ENCODE measurements at places on chromosomes 12 and 14.

DNA sequence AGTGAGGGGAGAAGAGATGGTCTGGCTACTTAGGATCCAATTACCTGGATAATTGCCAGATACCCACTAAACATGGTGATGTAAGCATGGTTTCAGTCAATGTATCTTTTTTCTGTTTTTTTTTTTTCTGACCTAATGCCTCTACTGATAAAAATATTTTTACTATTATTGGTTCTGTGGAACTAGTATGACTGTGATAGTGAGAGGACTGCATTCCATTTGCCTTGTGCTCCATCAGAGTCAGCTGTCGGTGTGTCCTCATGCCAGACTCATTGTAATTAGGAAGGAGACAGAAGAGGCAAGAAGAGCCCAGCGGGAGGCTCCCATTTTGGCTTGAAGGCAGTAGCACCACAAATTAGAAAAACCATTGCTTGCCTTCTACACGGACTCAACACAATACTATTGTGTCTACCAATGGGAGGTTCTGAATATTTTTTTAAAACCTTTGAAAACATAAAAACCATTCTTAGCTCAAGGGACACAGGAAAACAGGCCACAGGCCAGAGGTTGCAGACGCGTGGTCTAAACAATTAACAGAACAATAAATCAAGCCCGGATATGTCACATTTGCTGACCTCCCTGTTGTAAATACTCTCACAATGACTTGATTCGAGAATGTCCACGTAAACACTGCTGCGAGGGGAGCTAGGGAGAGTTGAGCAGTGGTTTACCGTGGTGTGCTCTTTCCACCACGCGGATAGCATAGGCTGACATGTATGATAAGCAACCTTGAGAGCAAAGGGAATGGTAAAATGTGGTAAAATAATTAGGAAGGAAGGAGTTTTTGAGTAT, 13.5 kb upstream of the DCP1B start:
- DNase-seq, result no peak

DNA sequence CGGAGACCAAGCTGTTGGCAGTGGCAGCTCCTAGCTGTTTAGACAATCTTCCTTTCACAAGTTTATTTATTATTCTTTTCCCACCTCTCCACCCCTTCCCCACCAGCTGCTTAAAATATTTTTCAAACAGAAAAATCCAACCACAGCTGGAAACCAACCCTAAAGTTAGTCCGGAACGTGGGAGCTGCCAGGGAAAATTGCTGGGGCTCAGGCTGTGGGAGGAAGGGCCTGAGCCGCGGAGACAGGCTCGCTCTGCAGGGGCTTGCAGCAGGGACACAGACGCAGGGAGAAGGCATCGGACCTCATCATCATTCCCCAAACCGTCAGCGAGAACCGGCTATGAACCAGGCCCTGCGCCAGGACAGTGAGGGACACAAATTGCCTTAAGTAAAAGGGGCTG, 16.1 kb upstream of the TMEM106C start:
- peak; percentile 16 for DNase-seq

DNA sequence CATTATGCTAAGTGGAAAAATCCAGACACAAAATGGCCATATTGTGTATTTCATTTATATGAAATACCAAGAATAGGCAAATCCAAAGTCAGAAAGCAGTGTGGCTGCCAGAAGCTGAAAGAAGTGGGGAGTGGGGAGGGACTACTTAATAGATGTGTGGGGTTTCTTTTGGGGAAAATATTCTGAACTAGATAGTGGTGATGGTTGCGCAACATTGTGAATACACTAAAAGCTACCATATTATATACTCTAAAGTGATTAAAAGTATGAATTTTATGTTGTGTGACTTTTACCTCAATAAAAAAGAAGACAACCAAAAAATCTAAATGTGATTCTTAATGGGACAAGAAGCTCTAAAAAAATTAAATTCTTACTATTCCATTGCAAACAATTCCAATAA, 272.6 kb downstream of the DAD1 start:
- DNase-seq, result no peak

DNA sequence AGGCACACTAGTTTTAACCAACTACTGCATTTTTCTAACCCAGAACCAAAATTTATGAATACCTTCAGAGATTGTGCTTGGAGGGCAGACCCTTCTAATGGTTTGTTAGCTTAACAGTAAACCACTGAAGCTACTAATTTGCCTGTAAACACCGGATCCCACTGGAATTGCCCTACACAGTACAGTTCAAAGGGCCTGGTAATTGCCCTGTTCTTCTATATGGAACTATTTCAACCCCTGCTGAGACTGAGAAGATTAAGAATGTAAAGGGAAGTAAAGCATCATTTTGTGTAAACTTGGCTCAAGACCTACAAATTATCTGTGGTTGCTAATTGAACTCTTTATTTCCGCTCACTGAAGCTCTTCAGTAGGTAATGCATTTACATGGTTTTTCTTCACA, 468.1 kb downstream of the NPAS3 start:
- DNase-seq, result no peak

- no peak for DNase-seq
Measured at GRCh38 chr12:110756611-110757010, 13.9 kb upstream of the PPP1CC start.

DNA sequence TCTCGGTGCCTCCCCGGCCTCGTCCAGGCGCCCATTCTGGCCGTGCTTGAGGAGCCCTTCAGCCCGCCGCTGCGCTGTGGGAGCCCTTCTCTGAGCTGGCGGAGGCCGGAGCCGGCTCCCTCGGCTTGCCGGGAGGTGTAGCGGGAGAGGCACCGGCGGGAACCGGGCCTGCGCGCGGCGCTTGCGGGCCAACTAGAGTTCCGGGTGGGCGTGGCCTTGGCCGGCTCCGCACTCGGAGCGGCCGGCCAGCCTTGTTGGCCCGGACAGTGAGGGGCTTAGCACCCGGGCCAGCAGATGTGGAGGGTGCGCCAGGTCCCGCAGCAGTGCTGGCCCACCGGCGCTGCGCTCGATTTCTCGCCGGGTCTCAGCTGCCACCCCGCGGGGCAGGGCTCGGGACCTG, 168.7 kb upstream of the RPL10L start:
- DNase-seq, result no peak

DNA sequence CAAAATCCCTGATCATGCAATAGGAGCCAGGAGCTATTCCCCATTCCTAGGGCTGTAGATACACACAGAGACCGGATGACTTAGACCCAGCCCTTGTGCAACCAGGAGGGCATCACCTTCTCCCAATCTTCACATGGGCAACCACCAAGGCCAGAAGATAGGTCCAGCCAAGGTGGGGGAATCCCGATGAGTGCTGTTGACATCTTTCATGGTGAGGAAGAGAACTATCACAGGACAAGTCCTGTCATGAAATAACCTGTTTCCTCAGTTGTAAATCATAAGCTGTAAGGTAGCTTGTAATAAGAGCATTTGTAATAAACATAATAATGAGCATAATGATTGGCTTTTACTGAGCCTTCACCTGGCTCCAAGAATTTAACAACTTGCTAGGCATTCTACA, 89.5 kb downstream of the GCH1 start:
- no peak for DNase-seq

GRCh38 chr12:38392554-38393144, 76.1 kb downstream of the ALG10B start:
- peak; percentile 14 for DNase-seq

DNA sequence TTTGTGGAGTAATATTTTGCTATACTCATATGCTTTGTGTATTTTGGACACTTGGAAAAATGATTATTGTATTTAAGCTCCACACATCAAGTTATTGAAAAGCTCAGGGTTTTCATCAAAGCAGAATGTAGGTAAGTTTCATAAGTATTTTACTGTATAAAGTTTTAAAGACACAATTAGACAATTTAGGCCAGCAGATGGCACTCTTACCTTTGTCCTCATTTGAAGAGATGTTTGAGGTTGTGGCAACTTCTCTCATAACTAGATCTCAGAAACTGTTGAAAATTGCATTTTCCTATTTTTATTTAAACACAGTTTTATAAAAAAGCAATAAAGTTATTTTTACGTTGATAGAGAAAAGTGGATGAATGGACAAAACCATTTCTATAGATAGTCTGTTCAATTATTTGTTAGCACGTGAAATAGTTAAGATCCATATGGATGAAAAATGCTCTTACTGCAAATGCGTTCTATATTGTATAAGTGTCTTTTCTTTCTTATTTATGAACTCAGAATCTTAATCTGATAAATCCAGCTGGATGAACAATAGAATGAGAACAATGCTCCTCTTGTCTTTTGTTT, 300.0 kb downstream of the AEBP2 start:
- peak; percentile 90 for DNase-seq

GRCh38 chr12:9868311-9868801, 798 bp downstream of the CLEC2B start:
- no peak for DNase-seq

- no peak for DNase-seq
Measured at GRCh38 chr14:76902591-76902990, 76.4 kb downstream of the LRRC74A start.

DNA sequence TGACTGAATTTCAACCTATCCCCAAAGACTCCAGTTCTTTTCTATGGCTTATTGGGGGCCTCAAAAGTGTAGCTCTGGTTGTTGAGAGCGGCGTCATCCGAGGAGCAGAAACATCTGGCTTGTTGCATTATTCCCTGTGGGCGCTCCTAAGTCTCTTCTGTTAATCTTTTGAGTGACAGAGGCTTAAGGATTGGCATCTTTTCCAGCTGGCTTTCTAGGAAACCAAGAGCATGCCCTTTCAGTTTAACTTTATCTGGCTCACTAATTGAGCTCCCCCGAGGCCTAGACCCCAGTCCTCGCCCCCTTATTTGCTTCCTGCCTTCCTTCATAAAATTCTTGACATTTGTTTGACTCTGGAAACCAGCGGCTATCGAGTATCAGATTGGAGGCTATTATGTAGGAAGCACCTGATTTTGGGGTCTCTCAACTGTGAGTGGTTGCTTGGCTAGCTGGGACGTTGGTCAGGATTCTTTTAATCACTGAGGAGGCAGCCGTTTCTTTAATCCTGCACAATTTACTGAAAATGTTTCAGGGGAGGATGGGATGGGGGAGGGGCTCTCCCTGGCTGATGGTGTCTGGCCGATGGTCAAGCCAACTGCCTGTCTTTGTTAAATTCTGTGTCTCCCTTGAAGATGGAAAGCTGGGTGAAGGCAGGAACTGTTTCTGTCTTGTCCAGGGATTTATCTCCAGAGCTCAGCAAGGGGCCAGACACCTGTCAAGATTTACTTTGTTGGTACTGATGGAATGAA, 3.1 kb downstream of the SMOC1 start:
- no peak for DNase-seq

DNA sequence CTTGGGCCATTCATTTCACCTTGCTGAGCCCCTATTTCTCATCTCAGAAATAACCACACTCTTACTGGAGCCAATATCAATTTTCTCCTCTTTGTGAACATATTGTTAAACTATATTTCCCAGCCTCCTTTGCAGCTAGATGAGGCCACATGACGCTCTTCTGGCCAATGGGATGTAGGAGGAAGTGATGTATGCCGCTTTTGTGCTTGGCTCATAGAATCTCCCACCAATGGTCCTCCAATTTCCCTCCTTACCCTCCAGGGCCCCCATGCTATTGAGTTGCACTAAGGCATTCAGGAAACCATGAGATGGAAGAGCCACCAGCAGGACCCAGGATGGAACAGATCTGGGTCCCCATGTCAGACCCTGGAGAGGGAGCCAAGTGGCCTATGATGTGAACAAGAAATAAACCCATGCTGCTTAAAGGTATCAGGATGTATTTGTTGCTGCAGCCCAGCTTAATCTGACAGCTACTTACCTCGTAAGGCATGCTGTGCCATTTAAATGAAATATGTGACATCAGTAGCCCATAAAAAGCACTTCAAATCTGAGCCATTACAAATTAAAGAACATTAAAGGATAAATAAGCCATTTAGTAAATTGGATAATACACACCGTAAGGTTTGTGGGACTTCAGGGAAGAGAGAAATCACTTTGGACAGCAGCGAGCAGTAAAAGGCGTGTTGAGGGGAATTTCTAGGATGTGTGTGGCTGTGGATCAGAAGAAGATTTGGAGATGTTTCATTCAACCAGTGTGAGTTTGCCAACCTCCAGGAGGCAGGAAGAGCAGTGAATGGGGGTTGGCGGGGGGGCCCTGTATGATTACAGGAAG, 24.4 kb upstream of the BDKRB2 start:
- no peak for DNase-seq

- DNase-seq, result no peak
Measured at GRCh38 chr12:18217966-18218365, 43.4 kb upstream of the PIK3C2G start.

DNA sequence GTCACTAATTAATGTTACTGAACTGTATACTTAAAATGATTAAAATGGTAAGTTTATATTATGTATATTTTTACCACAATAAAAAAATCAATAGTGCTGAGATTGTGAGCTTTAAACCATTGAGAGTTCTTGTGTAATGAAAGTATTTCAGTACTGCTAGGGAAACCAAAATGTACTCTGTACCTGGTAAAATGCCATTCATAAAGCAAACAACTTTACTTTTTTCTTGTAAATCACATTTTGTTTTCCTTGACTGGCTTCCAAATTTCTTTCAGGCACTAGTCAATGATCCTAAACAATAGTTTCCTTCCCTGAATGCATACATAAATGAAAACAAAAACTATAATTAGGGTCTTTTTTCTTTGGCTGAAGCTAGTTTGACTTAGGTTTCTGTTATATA, 29.4 kb upstream of the SNRPF start:
- DNase-seq, result no peak

GRCh38 chr12:104354868-104355570, 51.5 kb downstream of the EID3 start:
- no peak for DNase-seq

GRCh38 chr14:58796242-58797009, 158.7 kb downstream of the DACT1 start:
- no peak for DNase-seq

GRCh38 chr14:104352493-104353220, 214.3 kb downstream of the KIF26A start:
- DNase-seq, result no peak

DNA sequence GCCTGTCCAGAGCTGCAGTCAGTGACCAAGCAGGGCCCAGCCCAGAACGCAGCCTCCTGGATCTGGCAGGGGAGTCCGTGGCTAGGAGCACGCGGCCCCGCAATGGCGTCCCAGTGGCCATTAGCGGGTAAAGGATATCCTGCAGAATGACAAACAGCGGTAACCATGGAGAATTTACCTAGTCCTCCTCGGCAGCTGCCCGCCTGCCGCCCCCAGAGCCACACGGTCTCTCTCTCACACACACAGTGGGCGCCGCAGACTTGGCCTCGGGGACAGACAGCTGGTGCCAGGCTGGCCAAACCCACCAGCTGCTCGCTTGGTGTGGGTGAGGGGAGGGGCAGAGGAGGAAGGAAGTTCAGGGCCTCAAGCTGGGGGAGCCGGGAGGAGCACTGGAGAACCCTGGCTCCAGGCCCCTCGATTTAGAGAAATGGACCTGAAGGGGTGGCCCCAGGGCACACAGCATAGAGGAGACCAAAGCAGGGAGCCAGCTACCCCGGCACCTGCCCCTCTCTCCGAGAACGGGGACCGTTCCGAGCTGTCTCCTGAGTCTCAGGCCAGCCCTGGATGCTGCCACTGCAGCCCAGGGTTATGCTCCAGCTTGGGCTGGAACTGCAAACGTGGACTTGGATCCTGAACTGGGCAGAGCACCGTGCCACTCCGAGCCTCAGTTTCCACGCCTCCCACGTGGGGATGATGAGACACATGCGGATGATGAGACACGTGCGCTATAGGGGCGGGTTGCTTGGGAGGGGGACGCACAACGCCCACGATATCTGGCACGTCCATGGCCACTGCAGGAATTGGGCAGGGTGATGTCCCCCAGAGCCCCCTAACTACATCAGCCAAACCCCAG, 3.4 kb downstream of the CDK2AP1 start:
- no peak for DNase-seq

- no peak for DNase-seq
Measured at GRCh38 chr12:113676117-113676516, 204.4 kb upstream of the LHX5 start.

All from fibroblast of pulmonary artery (primary cell).